Hematopoietic multipotent progenitor cell treated with erythropoietin and hydrocortisone succinate and interleukin-3 and kit ligand, for 17 days (in vitro differentiated cells): ENCODE measurements at places on chromosomes 2 and 18.

DNA sequence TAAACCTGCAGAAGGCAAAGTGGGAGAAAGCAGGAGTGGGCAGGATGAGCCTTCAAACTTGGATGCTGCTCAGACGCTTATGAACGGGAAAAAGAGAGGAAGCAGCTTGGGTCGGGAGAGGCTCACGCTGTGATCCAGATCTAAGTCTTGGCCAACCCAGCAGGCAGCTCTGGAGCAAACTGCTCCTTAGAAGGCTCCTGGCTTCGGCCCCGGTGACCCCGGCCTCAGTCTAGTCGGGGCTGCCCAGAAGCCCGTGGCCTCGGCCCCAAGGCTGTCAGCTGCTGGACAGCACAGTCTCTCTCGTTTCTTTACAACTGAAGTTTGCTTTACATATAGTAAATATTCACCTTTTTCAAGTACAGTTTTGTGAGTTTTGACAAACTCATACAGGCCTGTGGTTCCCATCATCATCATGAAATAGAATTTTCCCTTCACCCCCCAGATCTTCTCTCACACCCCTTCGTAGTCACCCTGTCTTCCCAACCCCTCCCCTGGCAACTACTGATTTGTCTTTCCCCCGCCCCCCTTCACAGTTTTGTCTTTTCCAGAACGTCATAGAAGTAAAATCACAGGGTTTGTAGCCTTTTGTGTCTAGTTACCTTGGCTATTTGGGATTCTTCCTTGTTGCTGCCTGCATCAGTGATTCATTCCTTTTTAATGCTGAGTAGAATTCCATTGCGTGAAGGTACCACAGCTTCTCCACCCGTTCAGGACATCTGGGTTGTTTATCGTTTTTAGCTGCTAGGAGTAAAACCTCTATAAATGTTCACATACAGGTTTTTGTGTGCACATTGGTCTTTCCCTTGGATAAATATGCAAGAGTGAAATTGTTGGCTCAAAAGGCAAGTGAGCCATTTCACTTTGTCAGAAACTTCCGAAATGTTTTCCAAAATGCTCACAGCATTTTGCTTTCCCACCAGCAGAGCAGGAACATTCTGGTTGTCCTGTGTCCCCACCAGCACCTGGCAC, 35.1 kb downstream of the MYO7B start:
- DNase-seq = no peak

DNA sequence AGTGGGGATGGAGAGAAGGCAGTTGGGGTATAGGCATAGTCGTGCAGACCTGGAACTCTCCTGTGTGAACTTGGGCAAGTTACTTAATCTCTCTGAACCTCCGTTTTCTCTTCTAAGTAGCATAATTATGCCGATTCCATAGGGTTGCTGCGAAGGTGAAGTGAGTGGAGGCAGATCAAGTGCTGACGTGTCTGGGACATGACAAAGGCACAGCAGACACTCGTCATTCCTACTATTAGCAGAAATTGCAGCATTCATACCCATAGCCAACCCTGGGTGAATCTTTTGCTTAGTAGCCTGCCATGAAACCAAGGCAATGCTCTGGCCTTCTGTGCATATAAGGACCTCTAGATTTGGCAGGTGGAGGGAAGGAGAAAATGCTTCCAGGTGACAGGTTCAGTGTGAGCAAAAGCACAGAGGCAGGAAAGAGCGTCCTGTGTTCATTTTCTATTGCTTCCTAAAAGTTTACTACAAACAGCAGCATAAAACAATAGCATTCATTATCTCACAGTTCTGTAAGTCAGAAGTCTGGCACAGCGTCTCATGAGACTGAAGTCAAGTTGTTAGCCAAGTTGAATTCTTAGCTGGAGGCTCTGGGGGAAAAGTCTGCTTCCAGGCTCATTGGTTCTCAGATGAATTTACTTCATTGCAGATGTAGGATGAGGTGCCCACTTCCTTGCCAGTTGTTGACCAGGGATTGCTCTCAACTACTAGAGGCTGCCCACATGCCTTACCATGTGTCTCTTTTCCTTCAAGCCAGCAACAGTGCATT, 77.8 kb downstream of the CTIF start:
- no peak for DNase-seq

GRCh38 chr2:27752551-27753237, 18.8 kb upstream of the MRPL33 start:
- DNase-seq = no peak

- no peak for DNase-seq
Measured at GRCh38 chr2:196274387-196274809, 103.0 kb upstream of the STK17B start.

DNA sequence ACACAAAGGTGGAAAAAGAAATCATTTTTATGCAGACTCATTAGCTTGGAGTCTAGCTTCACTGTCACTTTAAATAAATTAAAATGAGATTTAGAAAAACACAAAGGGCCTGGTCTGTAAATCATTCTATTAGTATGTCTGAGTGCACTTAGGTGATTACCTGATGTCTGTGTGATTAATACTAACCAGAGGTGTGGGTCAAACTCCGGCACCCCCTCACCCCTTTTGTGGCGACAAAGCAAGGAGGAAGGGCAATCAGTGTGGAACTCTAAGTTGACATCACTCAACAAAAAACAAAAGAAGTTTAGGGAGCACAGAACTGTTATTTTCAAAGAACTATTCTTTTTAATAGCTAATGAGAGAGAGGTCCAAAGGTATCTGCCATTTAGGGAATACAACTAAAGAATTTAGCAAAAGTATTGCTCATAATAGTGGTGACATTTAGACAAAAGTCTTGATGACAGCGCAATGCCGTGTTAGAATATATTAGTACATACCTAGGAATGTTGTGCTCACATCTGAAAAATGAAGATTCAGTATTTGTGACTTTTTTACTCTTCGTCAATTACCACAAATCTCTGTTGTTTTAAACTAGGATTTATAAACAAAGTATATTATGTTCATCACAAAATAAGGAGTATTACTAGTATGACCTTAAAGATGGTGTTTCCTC, 66.3 kb downstream of the ZEB2 start:
- DNase-seq = no peak
